ENCODE measurements at places on chromosomes 2 and 18.

- peak; percentile 27 for DNase-seq
Measured at GRCh38 chr2:158178646-158179045, 77.0 kb downstream of the UPP2 start.

DNA sequence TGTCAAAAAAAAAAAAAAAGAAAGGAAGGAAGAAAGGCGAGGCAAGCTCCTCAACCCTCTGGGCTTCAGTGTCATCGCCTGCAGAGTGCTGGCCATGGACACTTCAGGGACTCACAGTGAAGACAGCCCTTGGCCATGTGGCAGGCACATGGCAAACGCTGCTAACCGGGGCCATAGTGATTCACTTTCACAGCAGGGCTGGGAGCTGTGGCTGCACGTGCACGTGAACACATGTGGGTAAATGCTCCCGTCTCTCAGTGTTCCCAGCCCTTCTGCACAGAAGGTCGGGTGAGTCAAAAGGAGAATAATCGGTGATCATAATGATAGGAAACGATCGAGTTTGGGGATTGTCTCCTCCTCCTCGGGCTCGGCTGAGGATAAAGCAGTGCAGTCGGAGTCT, 46.1 kb upstream of the UBE2F start:
- peak; percentile 77 for DNase-seq

GRCh38 chr2:10960606-10961489, 49.1 kb downstream of the KCNF1 start:
- DNase-seq, result no peak

- DNase-seq, result no peak
Measured at GRCh38 chr2:103295591-103295990, 533.8 kb downstream of the TMEM182 start.

DNA sequence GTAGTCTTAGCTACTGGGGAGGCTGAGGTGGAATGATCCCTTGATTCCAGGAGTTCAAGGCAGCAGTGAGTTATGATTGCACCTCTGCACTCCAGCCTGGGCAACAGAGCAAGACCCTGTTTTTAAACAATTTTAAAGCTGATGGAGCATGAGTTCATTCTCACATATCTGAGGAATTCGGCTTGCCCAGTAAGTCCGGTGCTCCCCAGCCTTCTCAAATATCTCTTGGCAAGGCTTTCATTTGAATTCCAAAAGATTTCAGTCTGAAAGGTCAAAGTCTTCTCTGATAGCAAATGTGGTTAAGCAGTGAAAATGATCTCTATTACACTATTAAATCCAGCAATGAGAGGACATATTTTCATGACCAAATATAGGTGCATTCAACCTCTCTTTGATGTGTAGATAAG, 27.9 kb downstream of the PIEZO2 start:
- DNase-seq, result no peak

GRCh38 chr18:24656551-24657443, 196.4 kb downstream of the HRH4 start:
- peak; percentile 18 for DNase-seq

- no peak for DNase-seq
Measured at GRCh38 chr2:124886216-124886615, 861.1 kb downstream of the CNTNAP5 start.

GRCh38 chr2:192467953-192468660, 273.4 kb upstream of the TMEFF2 start:
- DNase-seq, result no peak

- no peak for DNase-seq
Measured at GRCh38 chr2:3104261-3104660, 273.4 kb downstream of the EIPR1 start.

DNA sequence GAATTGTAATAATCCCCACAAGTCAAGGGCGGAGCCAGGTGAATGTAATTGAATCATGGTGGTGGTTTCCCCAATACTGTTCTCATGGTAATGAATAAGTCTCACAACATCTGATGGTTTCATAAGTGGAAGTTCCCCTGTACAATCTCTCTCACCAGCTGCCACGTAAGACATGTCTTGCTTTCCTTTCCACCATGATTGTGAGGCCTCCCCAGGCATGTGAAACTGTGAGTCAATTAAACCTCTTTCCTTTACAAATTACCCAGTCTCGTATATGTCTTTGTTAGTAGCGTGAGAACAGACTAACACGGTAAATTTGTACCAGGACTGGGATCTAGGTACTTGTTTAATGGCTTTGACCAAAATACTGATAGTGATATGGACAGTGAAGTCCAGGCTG, 744.3 kb upstream of the REG3G start:
- no peak for DNase-seq

DNA sequence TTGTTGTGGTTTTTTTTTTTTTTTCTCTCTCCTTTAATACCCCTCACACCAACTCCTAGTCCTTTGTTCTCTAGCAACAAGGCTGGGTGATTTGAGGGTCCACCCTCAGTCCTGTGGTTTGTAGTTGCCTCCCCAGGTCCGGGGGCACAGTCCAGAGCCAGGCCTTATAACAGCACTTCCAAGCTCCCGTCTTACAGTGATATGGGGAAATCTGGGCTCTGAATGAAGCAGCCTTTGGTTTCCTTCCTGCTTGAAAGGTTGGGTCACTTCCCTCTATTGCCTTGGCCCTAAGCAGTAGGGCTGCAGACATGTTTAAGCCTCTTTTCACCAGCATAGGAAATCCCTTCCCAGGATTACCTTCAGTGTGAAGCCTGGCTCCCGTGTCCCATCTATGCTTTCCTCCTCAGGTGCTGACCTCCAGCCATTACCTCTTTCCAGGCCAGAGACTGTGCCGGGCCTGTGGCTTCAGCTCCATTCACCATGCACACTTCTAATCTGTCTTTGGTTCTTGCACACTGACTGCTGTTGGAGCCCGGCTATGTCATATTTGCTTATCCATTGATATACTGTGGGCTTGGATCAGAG, 21.2 kb upstream of the NTSR2 start:
- DNase-seq, result no peak

DNA sequence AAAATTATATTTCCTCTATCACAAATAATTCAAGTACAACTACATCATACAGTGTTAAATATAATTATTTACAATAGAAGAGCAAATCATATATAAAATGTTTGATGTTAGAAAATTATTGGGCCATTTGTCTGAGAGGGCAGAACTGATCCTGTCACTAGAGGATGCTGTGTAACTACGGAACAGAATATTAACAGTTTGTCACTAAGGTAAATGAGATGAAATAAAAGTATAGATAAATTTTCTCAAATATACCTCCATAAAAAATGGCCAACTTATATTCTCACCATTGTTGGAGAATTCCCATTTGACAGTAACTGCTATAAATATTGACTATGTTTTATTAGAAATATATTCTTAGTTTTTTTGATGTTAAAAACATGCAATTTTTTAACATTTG, 1067.4 kb upstream of the DDX18 start:
- DNase-seq, result no peak

- DNase-seq, result no peak
Measured at GRCh38 chr2:171531836-171532450, 9.7 kb downstream of the CYBRD1 start.

- no peak for DNase-seq
Measured at GRCh38 chr2:157922336-157922735, 46.2 kb upstream of the ACVR1 start.

GRCh38 chr18:59918320-59918755, 18.5 kb downstream of the PMAIP1 start:
- DNase-seq, result peak; percentile 54

GRCh38 chr2:128477026-128477820, 158.6 kb upstream of the HS6ST1 start:
- no peak for DNase-seq

GRCh38 chr2:152395103-152395502, 60.1 kb downstream of the FMNL2 start:
- DNase-seq, result peak; percentile 46

GRCh38 chr2:70514612-70515055, 39.0 kb downstream of the TGFA start:
- DNase-seq, result no peak

DNA sequence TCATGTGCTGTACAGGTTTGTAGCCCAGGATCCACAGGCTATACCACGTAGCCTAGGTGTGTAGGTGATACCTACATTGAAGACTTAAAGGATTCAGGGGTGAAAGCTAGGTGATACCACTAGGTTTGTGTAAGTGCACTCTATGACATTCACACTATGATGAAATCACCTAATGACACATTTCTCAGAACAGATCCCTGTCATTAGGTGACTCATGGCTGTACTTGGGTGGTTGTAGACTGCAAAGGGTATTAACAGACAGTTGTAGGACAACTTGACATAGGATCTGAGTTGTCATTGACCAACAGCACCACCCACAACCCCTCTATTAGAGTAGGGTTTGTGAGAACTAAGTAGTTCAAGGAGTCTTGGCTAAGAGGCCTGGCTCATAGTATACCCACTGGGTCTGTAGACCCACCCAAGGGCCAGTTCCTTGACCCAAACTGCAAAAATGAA, 27.7 kb upstream of the SMCHD1 start:
- no peak for DNase-seq

DNA sequence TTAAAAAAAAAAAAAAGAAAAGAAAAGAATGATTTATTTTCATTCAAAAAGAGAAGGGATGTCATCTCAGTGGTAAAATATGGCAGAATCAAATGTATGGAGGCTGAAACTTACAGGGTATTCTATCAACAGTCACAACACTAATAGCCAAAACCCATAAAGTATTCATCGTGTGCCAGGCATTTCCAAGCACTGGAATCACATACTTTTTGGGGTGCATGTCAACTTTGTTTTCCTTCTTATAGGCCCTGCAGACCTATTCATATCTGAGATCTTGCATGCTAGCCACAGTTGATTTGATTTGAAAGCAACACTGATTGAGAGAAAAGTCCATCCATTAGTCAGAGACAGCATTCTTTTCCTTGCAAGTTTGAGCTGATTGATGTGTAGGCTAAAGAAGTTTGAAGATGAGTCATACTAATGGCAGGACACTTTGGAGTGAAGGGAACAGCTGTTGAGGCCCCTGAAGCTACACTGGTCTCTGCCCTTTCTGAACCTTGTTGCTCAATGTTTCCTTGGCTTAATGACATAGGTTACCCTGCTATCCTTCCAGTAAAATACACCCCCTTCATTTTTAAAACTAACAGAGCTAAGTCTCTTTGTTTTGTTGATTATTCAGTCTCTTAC, 22.0 kb downstream of the KATNAL2 start:
- peak; percentile 75 for DNase-seq

GRCh38 chr18:11147371-11147951, 1.9 kb downstream of the PIEZO2 start:
- no peak for DNase-seq

- DNase-seq, result peak; percentile 71
Measured at GRCh38 chr18:27605107-27605834, 420.2 kb upstream of the CHST9 start.

DNA sequence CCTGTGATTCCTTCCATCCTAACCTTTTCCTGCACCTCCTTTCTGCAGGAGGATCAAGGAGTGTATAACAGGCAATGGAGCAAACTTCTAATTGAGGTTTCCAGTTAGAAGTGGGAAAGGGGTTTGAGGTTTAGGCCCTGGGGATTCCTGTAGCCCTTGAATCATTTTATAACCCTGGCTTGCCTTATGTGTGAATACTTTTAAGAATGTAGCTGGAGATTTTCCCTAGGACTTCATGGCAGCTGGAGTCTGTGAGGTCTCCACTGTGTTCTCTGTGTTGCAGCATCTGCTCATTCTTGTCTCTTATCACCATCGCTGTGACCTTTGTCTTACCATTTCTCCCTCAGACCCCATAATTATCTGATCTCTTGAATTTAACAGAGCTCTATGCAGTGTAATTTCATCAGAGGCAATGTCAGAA, 370.2 kb upstream of the SLC14A2 start:
- peak; percentile 81 for DNase-seq

DNA sequence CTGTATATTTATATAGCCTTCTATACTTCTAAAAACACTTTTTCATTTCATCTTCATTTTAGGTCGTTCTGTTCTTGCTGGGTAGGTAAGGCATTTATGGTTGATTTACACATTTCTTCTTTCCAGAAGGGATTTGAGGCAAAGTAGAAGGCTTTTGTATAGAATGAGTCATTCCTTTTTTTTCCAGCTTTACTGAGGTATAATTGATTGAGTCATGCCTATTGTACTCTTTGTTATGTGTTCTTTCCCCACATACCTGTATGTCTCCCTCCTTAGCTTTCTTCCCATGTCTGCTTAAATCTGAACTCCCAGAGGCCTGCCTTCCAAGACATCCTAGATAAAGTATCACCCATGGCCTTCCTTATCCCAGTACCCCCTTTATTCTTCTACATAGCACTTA, 4.8 kb upstream of the CDC42EP3 start:
- no peak for DNase-seq

DNA sequence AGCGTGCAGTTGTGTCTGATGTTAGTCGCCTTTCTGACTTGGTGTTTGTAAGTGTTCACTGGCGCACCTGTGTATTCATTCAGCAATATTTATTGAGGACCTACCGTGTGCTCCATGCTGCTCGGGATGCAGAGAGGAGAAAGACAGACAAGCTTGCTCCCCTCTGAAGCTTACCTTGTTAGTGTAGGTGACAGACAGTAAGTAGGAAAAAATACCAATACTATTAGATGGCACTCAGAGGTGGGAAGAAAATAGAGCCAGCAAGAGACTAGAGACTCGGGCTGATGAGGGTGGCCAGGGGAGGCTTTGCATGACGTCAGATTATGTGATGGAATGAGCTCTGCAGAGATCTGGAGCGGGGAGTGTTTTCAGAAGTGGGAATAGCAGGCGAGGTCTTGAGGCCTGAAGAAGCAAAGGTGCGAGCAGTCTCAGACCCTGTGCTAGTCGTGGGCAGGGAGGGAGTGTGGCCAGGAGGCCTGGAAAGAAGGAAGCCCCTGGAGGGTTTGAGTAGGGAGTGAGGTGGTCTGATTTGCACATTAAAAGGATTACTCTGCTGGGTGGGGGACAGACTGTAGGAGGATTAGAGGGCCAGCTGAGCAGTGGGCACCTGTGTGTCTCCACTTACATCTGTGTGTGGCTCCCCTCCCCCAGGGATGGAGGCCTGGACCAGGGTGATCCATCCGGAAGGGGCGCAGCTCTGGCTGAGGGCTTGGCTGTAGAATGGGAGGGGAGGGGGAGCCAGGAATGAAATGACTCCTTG, 11.8 kb downstream of the MTCL1 start:
- DNase-seq, result no peak

DNA sequence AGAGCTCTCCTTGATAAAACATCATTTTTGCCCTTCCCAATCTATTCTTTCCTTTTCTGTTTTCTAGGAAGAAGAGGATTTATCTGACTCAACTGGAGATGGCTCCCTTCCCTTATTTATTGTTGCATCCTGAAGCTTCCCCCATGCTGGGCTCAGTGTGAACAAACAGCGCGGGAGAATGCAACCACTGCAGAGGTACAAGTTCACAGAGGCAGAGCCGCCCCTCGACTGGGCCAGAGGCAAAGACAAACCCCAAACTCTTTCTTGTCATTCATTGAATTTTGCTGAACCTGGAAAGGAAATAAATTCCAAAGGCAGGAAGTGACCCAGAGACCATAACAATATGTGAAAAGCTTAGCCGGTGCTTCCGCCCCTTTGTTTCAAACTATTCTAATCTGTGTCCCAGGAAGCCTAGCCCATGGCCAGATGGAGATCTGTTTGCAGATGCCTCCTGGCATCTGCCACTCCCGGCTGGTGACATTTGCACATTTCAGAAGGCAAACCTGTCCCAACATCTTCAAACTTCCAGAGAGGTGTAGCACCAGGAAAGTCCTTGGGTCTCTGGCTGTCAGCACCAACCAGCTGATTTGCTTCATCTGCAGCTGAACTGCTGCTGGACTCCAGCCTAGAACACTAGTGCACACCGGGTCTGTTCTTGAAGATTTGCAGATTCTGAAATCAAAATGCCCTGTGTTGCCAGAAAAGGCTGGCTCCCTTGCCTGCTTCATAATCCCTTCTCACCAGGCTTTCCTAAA, 79.4 kb upstream of the MAP4K3 start:
- peak; percentile 57 for DNase-seq

GRCh38 chr2:219297766-219298456, 11.3 kb downstream of the PTPRN start:
- DNase-seq, result no peak

GRCh38 chr2:168404764-168405163, 51.3 kb upstream of the CERS6 start:
- no peak for DNase-seq

Data from AG10803 (cell line).